ENCODE measurements at places on chromosomes 3 and 15.

DNA sequence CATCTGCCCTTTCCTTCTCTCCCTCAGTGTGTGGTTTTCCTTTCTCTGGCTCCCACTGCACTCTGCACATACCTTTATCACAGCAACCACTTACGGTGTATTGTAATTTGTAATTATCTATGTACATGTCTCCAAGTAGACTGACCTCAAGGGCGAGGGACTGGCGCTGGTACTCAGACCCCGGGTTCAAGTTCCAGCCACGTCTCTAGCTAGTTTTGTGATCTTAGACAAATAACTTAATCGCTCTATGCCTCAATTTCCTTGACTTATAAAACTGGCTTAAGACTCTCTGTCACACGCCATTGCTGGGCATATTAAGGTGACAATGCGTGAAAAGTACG lies 607 bp upstream of the SENP2 start:
- H3K36me3 ChIP-seq = peaks cover 2% of the 10 kb centered on the region
- H3K4me1 ChIP-seq = peaks cover 15% of the 10 kb centered on the region
- H3K4me3 ChIP-seq = peak overlapping the region; percentile 94
- peak overlapping the region; percentile 91 for H3K27ac ChIP-seq

DNA sequence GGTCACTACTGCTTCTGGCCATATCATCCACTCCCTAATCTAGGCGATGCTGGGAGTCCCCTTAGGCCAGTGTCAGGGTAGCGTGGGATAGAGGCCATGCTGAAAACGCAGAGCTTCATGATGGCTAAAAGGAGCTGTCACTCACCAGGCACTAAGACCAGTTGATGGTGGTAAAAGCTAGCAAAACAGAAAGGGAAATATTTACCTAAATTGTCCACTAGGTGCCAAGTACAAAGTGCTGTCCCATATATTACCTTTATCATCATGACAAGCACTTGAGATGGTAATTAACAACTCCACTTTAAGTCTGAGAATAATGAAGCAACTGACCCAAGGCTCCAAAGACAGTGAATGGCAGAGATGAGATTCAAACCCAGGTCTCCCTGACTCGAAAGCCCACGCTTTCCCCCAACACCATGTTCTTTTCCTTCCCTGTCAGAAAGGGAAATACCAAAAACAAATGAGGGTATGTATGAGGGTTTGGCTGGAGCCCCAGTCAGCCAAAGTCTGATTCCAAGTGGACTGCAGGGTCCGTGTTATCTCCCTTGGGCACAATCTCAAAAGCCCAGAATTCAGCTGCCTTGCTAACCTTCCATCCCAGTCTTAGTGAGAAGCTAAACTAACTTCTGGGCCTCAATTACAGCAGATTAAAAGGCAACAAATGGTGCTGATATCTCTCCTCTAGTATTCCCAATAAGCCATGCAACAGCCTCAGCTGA lies 84.7 kb downstream of the RBPMS2 start:
- H3K4me3 ChIP-seq = no peak overlapping the region
- no peaks in the 10 kb centered on the region for H3K27me3 ChIP-seq
- H3K4me1 ChIP-seq = peaks cover 8% of the 10 kb centered on the region
- no peak overlapping the region for H3K27ac ChIP-seq
- peaks cover 73% of the 10 kb centered on the region for H3K36me3 ChIP-seq

DNA sequence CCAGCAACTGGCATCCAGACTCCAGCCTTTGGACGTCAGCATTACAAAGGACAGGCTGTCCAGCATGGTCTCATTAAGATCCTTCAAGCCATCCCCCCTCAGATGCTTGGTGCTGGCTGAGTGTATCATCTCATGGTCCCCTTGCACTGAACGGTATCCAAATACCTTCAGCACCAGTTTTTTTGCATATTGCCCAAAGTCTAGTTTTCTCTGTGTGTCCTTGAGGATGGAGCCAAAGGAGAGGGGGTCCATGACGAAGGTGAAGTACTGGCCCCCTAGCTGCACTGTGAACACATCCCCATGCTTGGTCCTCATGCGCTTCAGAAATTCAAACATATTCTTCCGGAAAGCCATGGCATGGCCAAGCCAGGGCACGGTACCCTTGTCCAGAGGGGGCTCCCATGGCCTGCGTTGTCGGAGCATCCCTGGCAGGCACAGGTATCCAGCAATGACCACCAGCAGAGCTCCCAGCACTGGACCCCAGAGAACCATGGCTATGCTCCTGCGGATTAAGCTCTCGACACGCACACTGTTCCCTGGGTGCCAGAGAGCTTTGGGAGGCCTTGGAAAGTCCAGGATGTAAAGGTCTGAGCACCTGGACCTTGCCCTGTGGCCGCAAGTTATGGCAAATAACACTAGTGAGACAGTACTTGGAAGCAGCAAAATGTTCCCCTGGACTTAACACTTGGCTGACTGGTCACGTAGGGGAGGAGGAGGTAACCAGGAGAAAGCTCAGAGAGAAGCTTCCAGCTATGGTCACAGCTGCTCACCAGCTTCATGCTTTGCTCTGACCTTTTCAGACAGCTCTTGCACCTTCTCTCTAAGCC lies at the start of gene CYP8B1:
Gene CYP8B1 (minus strand): TSS at position 555 of the 827 bp plus-strand sequence. CDS start 63 bp downstream, at position 492.
- no peaks in the 10 kb centered on the region for H3K4me1 ChIP-seq
- no peaks in the 10 kb centered on the region for H3K36me3 ChIP-seq
- no peak within 1 kb of the TSS for H3K27ac ChIP-seq
- no peaks in the 10 kb centered on the region for H3K27me3 ChIP-seq
- DNase-seq = no peak
- no peak within 1 kb of the TSS for H3K4me3 ChIP-seq

GRCh38 chr15:77871852-77872371 lies 205.6 kb downstream of the TBC1D2B start:
- DNase-seq = no peak
- no peak overlapping the region for H3K4me3 ChIP-seq
- H3K36me3 ChIP-seq = no peaks in the 10 kb centered on the region
- H3K27me3 ChIP-seq = no peaks in the 10 kb centered on the region
- no peak overlapping the region for H3K27ac ChIP-seq

- DNase-seq = no peak
- peaks cover 56% of the 10 kb centered on the region for H3K36me3 ChIP-seq
- H3K4me1 ChIP-seq = no peaks in the 10 kb centered on the region
- H3K27me3 ChIP-seq = no peaks in the 10 kb centered on the region
- no peak overlapping the region for H3K27ac ChIP-seq
- no peak overlapping the region for H3K4me3 ChIP-seq
These were observed 62.8 kb downstream of the XRN1 start for GRCh38 chr3:142385078-142385477.

DNA sequence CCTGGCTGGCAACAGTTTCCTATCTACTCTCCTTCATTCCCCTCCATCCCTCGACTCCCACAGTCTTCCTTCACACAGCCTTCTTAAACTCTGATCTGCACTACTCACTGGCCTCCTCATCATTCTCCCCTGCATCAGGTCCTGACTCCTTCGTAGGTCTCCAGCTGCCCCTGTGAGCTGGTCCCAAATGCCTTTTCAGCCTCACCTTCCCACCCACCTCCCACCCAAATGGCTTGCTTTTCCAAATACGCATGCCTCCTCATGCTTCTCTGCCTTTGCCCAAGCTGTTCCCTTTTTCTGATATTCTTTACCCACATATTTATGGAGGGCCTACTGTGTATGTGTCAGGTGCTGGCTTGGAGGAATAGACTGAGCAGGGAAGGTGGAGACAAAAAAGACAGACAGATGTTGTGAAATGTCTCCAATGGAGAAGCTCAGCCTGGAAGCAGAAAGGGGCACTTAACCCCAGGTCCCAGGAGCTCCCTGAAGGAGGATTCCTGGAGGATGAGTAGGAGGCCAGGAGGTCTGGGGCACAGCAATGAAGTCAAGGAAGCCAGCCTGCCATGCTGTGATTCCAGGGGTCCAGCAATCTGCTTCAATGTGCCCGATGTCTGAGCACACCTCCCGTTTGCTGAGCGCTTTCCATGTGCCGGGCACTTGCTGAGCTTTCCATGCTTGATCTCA lies 252.2 kb downstream of the SHQ1 start:
- H3K27me3 ChIP-seq = no peaks in the 10 kb centered on the region
- no peak overlapping the region for H3K4me3 ChIP-seq
- peaks cover 11% of the 10 kb centered on the region for H3K4me1 ChIP-seq

GRCh38 chr15:94098921-94099573 lies 132.3 kb upstream of the MCTP2 start:
- H3K27me3 ChIP-seq = no peaks in the 10 kb centered on the region
- H3K27ac ChIP-seq = peak overlapping the region; percentile 24
- no peaks in the 10 kb centered on the region for H3K36me3 ChIP-seq
- no peak overlapping the region for H3K4me3 ChIP-seq
- DNase-seq = no peak

DNA sequence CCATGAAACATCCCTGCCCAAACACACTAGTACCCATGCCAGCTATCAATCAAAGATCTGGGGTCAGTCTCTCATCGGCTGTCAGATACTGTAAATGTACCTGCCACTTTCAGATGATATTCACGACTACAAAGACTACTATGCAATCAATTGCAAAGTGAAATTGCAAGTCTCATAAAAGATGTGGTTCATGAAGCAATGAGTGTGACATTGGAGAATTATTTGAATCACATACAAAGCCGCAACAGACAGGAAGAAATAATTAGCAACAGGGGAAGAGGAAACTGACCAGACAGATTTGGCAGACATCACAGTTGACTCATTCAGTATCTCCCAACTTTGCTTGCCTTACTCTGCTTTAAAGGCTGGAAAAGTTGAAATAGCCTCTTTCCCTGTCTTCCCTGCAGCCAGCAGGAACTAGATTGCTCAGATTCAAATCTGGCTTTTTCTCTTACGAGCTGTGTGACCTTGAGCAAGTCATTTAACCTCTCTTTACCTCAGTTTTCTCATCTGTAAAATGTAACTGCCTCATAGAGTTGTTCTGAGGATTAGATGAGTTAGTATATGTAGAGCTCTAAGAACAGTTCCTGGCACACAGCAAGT lies 95.7 kb upstream of the C3orf80 start:
- no peak overlapping the region for H3K27ac ChIP-seq
- peaks cover 5% of the 10 kb centered on the region for H3K4me1 ChIP-seq
- H3K4me3 ChIP-seq = no peak overlapping the region
- DNase-seq = no peak
- H3K36me3 ChIP-seq = no peaks in the 10 kb centered on the region
- no peaks in the 10 kb centered on the region for H3K27me3 ChIP-seq

DNA sequence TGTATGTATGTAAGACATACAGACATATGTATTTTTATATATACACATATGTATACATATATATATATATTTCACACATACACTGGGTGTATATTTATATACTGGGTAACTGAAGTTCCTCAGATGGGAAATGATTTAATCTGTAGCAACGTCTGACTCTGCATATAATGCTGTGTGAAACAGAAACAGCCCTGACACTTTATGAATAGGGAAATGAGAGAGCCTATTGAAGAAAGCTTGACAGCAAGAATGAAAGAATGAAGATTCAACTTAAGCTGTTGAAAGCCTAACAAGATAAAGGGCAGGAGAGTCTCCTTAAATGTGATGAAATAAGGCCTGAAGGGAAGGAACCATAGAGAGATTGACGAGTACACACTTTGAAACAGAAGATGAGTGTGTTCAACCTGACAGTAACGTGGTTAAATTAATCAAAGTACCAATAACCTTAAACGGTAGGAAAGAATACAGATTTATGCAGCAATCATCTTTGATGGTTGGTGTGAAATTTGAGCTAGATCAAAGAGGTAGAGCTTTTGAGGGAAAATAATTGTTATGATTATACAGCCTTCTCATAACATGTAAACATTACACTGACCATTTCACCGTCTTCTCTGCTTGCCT lies 169.9 kb downstream of the MECOM start:
- H3K4me1 ChIP-seq = no peaks in the 10 kb centered on the region
- H3K27me3 ChIP-seq = no peaks in the 10 kb centered on the region
- H3K27ac ChIP-seq = no peak overlapping the region
- DNase-seq = no peak
- H3K36me3 ChIP-seq = no peaks in the 10 kb centered on the region

DNA sequence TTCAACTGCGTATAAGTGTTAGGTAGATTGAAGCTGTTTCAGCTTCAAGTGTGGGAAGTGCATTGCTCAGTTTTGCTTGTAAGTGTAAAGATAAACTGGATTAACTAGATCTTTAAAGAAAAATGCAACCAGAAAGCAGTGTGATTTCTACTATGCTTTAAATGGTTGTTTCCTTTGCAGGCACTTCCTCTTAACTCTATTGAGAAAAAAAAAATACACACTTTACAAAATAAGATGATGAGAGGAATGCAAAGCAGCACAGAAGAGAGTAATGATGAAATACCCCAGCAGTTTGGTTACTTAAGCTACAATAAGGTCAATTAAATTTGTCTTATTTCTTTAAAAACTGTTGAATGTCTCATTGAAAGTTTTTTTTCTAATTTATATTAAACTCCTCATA lies 40.8 kb downstream of the DPH6 start:
- no peak overlapping the region for H3K27ac ChIP-seq
- no peak overlapping the region for H3K4me3 ChIP-seq
- H3K36me3 ChIP-seq = no peaks in the 10 kb centered on the region
- no peaks in the 10 kb centered on the region for H3K4me1 ChIP-seq
- DNase-seq = no peak

- H3K4me3 ChIP-seq = no peak overlapping the region
- H3K4me1 ChIP-seq = peaks cover 52% of the 10 kb centered on the region
- no peaks in the 10 kb centered on the region for H3K36me3 ChIP-seq
- H3K27ac ChIP-seq = peak overlapping the region; percentile 87
These were observed 9.6 kb upstream of the MYZAP start for GRCh38 chr15:57582090-57582489.

DNA sequence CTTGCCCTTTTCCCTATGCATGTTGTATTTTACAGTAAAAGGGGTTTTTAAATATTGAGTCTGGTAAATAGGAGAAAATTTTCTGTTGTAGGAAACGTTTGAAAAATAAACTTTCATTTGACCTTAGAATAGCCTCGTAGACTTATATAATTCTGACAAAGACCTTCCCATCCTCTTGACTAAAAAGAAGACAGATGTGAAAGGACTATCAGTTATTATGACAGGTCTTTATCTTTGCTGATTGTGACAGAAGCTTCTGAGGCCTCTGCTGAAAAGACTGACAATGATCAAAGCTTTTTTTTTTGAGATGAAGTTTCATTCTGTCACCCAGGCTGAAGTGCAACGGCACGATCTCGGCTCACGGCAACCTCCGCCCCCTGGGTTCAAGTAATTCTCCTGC lies 24.2 kb downstream of the C2CD4A start:
- H3K36me3 ChIP-seq = no peaks in the 10 kb centered on the region
- no peak overlapping the region for H3K4me3 ChIP-seq
- H3K27me3 ChIP-seq = no peaks in the 10 kb centered on the region
- no peak overlapping the region for H3K27ac ChIP-seq
- no peaks in the 10 kb centered on the region for H3K4me1 ChIP-seq

DNA sequence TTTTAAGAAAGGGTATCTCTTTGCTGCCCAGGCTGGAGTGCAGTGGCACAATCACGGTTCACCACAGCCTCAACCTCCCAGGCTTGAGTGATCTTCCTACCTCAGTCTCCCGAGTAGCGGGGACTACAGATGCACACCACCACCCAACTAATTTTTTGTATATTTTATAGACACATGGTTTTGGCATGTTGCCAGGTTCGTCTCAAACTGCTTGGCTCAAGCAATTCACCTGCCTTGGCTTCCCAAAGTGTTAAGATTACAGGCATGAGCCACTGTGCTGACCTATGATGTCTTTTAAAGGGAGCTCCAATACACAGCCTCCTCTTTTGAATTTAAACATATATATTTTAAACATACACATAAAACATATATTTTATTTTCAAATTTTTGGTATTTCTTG lies 60.9 kb downstream of the SLC9C1 start:
- H3K27ac ChIP-seq = no peak overlapping the region
- H3K36me3 ChIP-seq = no peaks in the 10 kb centered on the region
- no peak overlapping the region for H3K4me3 ChIP-seq

Data from large intestine (tissue), 12 donors.